ENCODE measurements at places on chromosomes 7 and 10. TPM values are rescaled to one million over a fixed set of nuclear protein-coding genes. Genes with fewer than 3 reads are reported as not detected.

DNA sequence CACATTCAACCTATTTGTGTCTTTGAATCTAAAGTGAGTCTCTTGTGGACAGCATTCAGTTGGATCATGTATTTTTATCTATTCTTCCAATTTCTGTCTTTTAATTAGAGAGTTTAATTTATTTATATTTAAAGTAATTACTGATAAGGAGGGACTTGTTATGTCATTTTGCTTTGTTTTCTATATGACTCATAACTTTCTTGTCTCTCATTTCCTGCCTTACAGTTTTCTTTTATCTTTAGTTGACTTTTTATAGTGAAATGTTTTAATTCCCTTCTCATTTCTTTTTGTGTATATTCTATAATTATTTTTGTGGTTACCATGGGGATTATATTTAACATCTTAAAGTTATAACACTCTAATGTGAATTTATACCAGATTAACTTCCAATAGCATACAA, 7.3 kb upstream of the ZNF518A start:
- no peak for DNase-seq

GRCh38 chr7:52540041-52540440, 495.4 kb upstream of the POM121L12 start:
- no peak for DNase-seq

DNA sequence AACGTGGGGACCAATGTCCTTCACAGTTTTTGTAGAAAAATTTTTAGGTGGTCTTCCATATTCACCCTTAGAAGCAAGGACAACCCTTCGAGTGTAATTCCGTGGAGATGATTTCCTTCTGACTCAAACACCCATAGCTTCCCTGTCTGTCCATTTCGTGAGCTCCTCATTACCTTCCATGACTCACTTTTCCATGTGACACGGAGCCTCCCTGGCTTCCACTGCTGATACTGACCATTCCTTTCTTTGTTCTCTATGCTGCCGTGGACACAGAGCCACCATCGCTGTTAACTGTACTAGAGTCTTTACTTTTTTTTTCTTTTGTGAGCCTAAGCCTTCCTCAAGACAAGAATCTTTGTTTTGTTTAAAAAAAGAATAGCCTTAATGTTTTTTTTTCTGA, 12.5 kb upstream of the ARMS2 start:
- peak; percentile 79 for DNase-seq

- DNase-seq = no peak
These were observed 199.5 kb upstream of the NFE2L3 start for GRCh38 chr7:25952261-25953057.

GRCh38 chr7:69429911-69430383, 168.3 kb upstream of the AUTS2 start:
- peak; percentile 74 for DNase-seq

GRCh38 chr7:322111-322671, 32.2 kb downstream of the FOXL3 start:
- DNase-seq = peak; percentile 66

Gene PDE1C
- 43.1 TPM for total RNA-seq

Gene CALHM3
- total RNA-seq = not detected

Measured in GM23248 (cell line).